ENCODE measurements at places on chromosomes 3 and 15. TPM values are rescaled to one million over a fixed set of nuclear protein-coding genes. Genes with fewer than 3 reads are reported as not detected.

The GP5 gene
- total RNA-seq: not detected

The SNTN gene
- not detected for total RNA-seq

The GP9 gene
- not detected for total RNA-seq

The GLDN gene
- not detected for total RNA-seq

The UCN2 gene
- 10.1 TPM for total RNA-seq

The MYL3 gene
- not detected for total RNA-seq

The ONECUT1 gene
- not detected for total RNA-seq

GRCh38 chr3:157160658-157161424 is 894 bp upstream of the CCNL1 start:
- H3K4me1 ChIP-seq: peaks cover 38% of the 10 kb centered on the region
- peaks cover 41% of the 10 kb centered on the region for H3K36me3 ChIP-seq
- DNase-seq: peak; percentile 89
- H3K27ac ChIP-seq: peak overlapping the region; percentile 99
- peak overlapping the region; percentile 80 for H3K4me3 ChIP-seq
- no peaks in the 10 kb centered on the region for H3K27me3 ChIP-seq

GRCh38 chr3:13389378-13389777 is 30.7 kb downstream of the NUP210 start:
- H3K4me1 ChIP-seq: no peaks in the 10 kb centered on the region
- no peaks in the 10 kb centered on the region for H3K27me3 ChIP-seq
- H3K36me3 ChIP-seq: no peaks in the 10 kb centered on the region
- H3K27ac ChIP-seq: no peak overlapping the region
- DNase-seq: no peak

- H3K4me1 ChIP-seq: peaks cover 21% of the 10 kb centered on the region
- H3K36me3 ChIP-seq: no peaks in the 10 kb centered on the region
- H3K27me3 ChIP-seq: no peaks in the 10 kb centered on the region
- H3K27ac ChIP-seq: peak overlapping the region; percentile 63
Measured at GRCh38 chr15:61035311-61035710, 193.8 kb downstream of the RORA start.

- peaks cover 7% of the 10 kb centered on the region for H3K36me3 ChIP-seq
- no peaks in the 10 kb centered on the region for H3K27me3 ChIP-seq
- H3K27ac ChIP-seq: peak overlapping the region; percentile 36
- H3K4me1 ChIP-seq: peaks cover 25% of the 10 kb centered on the region
- peak; percentile 51 for DNase-seq
Measured at GRCh38 chr3:159865041-159865579, 123.5 kb upstream of the IL12A start.

DNA sequence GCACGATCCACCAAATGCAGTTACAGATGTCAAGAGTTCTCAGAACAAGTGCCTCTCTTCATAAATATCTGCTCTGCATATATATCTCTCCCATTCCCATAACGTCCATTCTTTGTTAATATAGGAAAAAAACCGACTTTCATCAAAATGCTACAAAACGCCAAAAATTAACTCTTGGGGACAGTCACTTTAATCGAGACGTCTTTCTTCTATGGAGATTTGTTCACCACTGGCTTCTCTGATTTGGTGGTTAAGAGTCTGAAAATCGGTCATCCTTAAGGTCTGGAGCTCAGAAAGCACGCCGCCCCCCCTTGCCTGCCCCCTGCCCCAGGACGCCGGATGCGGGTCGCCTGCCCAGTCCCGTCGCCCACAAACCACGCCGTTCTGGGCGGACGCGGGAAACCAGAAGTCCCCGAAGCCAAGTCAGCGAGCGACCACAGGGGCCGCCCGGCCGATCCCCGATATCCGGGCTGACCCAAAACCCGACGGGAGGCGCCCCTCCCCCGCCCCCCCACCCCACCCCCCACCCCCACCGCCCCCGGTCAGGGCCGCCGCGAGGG is 252.7 kb downstream of the TJP1 start:
- H3K4me1 ChIP-seq: peaks cover 10% of the 10 kb centered on the region
- H3K27ac ChIP-seq: no peak overlapping the region
- peaks cover 57% of the 10 kb centered on the region for H3K27me3 ChIP-seq
- no peak overlapping the region for H3K4me3 ChIP-seq
- DNase-seq: no peak
- H3K36me3 ChIP-seq: no peaks in the 10 kb centered on the region

GRCh38 chr3:39013289-39013688 is 38.5 kb downstream of the SCN11A start:
- DNase-seq: no peak
- no peak overlapping the region for H3K4me3 ChIP-seq
- no peaks in the 10 kb centered on the region for H3K4me1 ChIP-seq
- no peak overlapping the region for H3K27ac ChIP-seq

DNA sequence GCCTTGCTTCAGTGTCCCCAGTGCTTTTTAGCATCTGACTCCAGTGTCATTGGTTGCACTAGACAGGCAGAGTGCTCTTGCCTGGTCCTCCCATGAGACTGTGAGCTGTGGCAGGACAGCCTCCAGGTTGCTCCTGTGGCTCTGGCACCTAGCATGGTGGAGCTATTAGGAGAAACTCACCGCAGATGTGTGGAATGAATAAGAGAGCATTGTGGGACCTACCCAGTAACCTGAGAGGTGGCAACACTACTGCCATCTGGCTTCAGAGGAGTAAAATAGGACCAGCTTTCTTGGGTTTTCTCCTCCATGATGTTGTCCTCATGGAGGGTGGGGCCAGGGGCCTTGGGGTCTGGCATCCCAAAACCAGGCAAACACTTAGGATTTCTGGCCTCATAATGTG is 183.6 kb downstream of the EPHB1 start:
- H3K4me3 ChIP-seq: no peak overlapping the region
- H3K4me1 ChIP-seq: no peaks in the 10 kb centered on the region
- no peaks in the 10 kb centered on the region for H3K36me3 ChIP-seq

- no peak for DNase-seq
- no peak overlapping the region for H3K27ac ChIP-seq
- H3K27me3 ChIP-seq: no peaks in the 10 kb centered on the region
- no peaks in the 10 kb centered on the region for H3K4me1 ChIP-seq
- H3K4me3 ChIP-seq: no peak overlapping the region
Measured at GRCh38 chr3:135927155-135927554, 38.4 kb upstream of the PPP2R3A start.

DNA sequence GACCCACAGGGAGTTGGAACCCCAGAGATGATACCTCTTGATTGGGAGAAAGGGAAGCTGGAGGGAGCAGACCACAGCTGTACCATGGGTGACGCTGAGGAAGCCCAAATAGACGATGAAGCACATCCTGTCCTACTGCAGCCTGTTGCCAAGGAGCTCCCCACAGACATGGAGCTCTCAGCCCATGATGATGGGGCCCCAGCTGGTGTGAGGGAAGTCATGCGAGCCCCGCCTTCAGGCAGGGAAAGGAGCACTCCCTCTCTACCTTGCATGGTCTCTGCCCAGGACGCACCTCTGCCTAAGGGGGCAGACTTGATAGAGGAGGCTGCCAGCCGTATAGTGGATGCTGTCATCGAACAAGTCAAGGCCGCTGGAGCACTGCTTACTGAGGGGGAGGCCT is 201.1 kb downstream of the AKAP13 start:
- no peak overlapping the region for H3K27ac ChIP-seq
- peaks cover 48% of the 10 kb centered on the region for H3K36me3 ChIP-seq
- no peaks in the 10 kb centered on the region for H3K4me1 ChIP-seq
- H3K4me3 ChIP-seq: no peak overlapping the region

GRCh38 chr3:9863058-9863772 is 16.8 kb downstream of the CIDEC start:
- H3K4me3 ChIP-seq: no peak overlapping the region
- H3K36me3 ChIP-seq: no peaks in the 10 kb centered on the region
- DNase-seq: no peak
- no peaks in the 10 kb centered on the region for H3K27me3 ChIP-seq
- no peaks in the 10 kb centered on the region for H3K4me1 ChIP-seq
- H3K27ac ChIP-seq: no peak overlapping the region

GRCh38 chr3:112405845-112406244 is 72.9 kb downstream of the CD200 start:
- DNase-seq: no peak
- no peaks in the 10 kb centered on the region for H3K4me1 ChIP-seq
- no peaks in the 10 kb centered on the region for H3K27me3 ChIP-seq
- H3K4me3 ChIP-seq: no peak overlapping the region
- no peak overlapping the region for H3K27ac ChIP-seq
- no peaks in the 10 kb centered on the region for H3K36me3 ChIP-seq

DNA sequence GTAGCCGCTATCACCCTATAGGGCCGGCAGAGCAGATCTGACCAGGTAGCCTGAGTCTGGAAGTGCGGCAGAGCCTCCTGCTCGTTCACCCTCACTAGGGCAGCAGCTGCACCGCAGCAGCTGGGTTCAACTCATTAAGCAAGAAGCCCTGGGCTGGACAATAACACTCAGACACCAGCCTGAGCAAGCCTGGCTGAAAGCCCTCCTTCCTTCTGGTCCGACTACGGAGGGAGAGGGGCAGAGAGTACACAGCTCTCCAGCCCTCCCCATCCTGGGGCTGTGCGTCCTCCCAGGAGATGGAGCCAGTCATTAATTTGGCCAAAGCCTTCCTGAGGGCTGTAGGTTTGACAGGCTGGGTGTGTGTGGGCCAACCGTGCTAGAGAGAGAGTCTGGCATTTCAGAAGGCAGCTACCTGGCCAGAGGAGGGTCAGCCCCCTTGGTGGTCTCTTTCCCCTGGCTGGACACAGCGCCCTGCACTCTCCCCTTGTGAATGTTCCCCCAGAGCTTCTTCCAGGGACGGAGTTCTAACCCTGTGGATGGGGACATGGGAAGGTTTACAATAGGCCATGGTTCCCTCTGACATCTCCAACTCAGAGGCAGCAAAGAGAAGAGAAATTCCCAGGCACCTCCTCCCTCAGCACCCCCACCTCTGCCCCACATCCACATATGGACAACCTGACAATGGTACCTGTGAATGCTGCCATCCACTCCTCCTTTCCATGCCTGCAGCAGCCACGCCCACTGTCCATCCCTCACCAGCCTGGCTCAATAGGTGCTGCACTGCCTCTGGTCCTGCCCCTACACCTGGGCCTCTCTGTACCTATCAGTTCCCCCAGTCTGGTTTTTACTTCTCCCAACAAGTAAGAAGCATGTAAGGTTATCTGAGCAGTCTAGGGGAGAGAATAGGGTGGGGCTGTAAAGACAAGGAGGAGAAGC is 6.5 kb downstream of the CHRNB4 start:
- no peak overlapping the region for H3K4me3 ChIP-seq
- H3K36me3 ChIP-seq: no peaks in the 10 kb centered on the region
- H3K27me3 ChIP-seq: no peaks in the 10 kb centered on the region
- no peaks in the 10 kb centered on the region for H3K4me1 ChIP-seq

- H3K4me1 ChIP-seq: peaks cover 28% of the 10 kb centered on the region
- DNase-seq: no peak
- peak overlapping the region; percentile 66 for H3K27ac ChIP-seq
- no peaks in the 10 kb centered on the region for H3K27me3 ChIP-seq
Measured at GRCh38 chr3:48716508-48716981, 476 bp downstream of the IP6K2 start.

GRCh38 chr3:48928679-48929078 is 10.0 kb downstream of the ARIH2 start:
- H3K4me1 ChIP-seq: no peaks in the 10 kb centered on the region
- H3K27me3 ChIP-seq: no peaks in the 10 kb centered on the region
- no peak for DNase-seq
- no peak overlapping the region for H3K27ac ChIP-seq

DNA sequence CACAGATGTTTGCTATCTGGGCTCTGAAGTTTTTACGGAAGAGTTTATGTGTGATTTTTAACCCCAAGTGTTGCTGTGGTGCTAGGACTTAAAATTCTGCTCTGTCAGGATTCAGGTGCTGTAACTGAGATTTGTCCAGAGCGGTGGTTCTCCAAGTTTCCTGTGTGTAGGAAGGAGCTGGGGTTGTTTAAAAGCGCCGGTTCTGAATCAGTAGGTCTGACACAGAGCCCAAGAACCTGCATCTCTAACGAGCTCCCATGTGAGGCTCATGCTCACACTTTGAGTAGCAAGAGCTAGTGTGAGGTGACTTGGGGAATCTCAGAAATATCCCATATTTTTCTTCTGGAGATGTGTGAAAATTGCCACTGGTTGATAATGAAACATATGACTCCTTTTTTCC is 325.5 kb downstream of the SATB1 start:
- no peaks in the 10 kb centered on the region for H3K27me3 ChIP-seq
- DNase-seq: peak; percentile 34
- no peak overlapping the region for H3K4me3 ChIP-seq

GRCh38 chr15:80250614-80251427 is 1.2 kb downstream of the CTXND1 start:
- H3K27ac ChIP-seq: no peak overlapping the region
- peaks cover 7% of the 10 kb centered on the region for H3K4me1 ChIP-seq
- H3K27me3 ChIP-seq: peaks cover 74% of the 10 kb centered on the region

DNA sequence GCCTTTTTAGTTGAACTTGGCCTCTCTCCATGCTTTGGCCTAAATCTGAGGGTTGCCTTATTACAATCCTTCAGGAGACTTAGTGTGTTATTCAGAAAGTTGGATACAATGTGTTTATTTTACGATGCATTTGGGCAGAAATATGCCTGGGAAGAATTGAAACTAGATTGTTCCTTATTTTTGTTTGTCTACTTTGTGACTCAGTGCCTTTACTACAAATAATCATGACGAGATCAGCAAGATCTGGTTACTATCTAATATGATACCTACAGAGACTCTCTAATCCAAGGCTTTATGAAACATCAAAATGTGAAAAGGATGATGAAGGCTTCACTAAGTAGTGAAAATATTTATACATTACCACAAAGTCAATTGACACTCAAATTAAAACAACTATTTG is 82.2 kb downstream of the RBMS3 start:
- H3K4me1 ChIP-seq: peaks cover 12% of the 10 kb centered on the region
- H3K36me3 ChIP-seq: no peaks in the 10 kb centered on the region
- no peaks in the 10 kb centered on the region for H3K27me3 ChIP-seq
- no peak for DNase-seq
- H3K27ac ChIP-seq: no peak overlapping the region

GRCh38 chr3:105394177-105394576 is 27.5 kb downstream of the ALCAM start:
- no peaks in the 10 kb centered on the region for H3K27me3 ChIP-seq
- H3K27ac ChIP-seq: no peak overlapping the region
- H3K36me3 ChIP-seq: 0 out of 2 replicates have a peak, but pooled peaks cover 6% of the 10 kb centered on the region

GRCh38 chr3:72017935-72018334 is 233.0 kb upstream of the PROK2 start:
- H3K27ac ChIP-seq: no peak overlapping the region
- DNase-seq: no peak
- no peaks in the 10 kb centered on the region for H3K27me3 ChIP-seq
- peaks cover 24% of the 10 kb centered on the region for H3K4me1 ChIP-seq
- H3K36me3 ChIP-seq: no peaks in the 10 kb centered on the region
